MG63 (cell line): ENCODE measurements at places on chromosomes 11 and 22. TPM values are rescaled to one million over a fixed set of nuclear protein-coding genes. Genes with fewer than 3 reads are reported as not detected.

DNA sequence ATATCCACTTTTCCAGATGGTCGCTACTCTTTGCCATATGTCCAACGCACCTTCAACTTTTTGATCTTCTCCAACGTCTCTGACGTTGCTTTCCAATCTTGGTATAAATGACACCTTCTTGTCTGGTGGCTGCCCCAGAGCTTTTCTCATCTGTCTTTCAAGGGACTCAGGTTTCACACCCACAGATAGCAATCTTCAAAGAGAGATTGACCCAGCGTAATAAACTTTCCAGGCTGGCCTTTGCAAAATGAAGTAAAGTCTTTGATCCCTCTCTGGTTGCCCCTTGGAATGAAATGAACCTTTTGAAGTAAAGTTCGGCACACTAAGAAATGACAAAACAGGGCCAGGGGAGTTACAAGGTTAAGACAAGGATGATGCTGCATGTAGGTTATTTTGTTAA is 138.4 kb upstream of the BDNF start:
- no peak for DNase-seq

DNA sequence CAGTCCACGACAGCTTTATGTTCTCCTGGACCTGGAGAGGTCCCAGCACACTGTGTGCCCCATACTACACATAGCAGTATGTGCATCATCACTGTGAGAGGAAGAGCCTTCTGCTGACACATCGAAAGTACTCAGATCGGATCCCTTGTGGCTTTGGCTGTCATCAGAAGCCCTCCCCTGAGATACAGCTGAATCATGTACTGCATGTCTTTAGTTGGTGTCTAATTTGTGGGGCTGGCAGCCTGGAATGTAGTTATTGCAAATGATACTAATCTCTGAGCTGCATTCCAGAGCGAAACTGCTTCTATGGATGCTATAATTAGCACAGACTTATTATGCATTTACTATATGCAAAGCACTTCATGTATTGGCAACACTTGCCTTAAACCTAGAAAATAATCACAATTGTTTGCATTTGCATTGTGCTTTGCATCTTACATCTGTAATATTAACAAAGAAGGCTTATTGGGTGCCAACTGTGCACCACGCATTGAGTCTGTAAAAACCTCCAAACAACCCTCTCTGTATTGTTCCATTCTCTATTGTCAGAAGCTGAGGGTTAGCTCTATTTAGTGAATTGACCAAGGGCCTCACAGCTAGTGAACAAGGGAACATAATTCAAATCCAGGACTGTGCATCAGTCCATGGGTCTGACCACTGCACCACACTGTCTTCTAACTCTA is 89.2 kb upstream of the CRTAM start:
- peak; percentile 67 for DNase-seq

Gene C1QTNF5
- total RNA-seq: not detected in 2 replicates

DNA sequence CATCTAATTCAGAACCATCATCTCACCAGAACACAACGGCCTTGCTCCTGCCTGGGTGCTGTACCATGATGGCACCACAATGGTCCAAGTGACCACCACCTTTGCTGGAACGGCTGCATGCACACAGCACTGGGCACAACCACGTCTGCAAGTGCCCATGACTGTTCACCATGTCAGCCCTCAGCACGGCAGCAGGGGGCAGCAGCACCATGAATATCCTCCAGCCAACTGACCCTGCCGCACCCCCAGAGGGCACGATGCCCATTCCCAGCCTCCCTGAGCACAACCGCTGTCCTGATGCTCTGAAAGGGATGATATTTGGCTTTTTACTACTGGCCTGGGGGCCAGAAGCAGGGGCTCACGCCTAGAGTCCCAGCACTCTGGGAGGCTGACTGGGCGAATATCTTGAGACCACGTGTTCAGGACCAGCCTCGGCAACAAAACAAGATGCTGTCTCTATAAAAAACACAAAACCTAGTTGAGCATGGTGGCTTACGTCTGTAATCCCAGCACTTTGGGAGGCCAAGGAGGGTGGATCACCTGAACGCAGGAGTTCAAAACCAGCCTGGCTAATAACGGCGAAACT is 25.7 kb downstream of the DRD4 start:
- DNase-seq: peak; percentile 68

GRCh38 chr11:2797121-2797711 is 88.4 kb downstream of the CDKN1C start:
- DNase-seq: no peak

Gene NXF1
- total RNA-seq: 5.4 and 15.6 TPM in 2 replicates

DNA sequence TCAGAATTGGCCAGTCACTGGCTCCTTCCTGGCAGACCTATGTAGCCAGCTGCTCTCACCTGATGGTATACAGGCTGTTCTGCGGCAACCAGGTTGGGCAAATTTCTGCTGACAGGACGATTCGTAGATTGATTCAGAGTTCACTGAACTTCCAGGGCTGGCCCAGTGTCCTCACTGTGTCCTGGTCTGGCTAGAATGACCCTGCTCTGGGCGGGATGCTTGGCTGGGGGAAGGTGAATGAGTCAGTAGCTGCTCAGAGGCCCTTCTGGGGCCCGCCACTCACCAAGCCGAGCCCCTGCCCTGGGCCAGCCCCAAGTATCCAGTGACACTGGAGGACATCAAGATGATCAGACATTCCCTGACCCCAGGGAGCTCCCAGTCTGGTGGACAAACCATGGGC is 62.9 kb upstream of the WNT11 start:
- DNase-seq: no peak

Gene SPON1
- not detected in 2 replicates for total RNA-seq

Gene RELT
- total RNA-seq: 3.2 and 5.0 TPM in 2 replicates

DNA sequence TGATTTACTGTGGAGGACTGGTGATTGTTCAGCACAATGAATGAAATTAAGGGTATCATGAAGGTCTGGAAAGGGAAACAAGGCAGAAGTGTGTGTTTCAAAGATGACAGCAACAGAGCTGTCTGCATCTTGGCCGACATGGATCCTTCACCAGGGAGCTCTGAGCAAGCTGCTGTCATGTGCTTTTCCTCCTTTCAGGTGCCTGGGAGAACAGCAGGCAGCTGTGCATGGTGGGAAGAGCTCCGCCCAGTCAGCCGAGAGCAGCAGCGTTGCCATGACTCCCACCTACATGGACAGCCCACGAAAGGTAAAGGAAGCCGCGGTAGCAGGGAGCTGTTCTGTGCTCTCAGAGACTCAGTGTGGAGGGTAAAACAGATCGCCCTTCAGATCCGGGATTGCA is 87.1 kb upstream of the YWHAH start:
- no peak for DNase-seq

- DNase-seq: no peak
Observed at GRCh38 chr11:130523166-130523565, 74.7 kb downstream of the ADAMTS15 start.

Gene UBXN1
- 85.5 and 147 TPM in 2 replicates for total RNA-seq

GRCh38 chr11:84686716-84687115 is 940.4 kb downstream of the DLG2 start:
- DNase-seq: peak; percentile 20

Gene SCGB1C1
- total RNA-seq: not detected in 2 replicates

- DNase-seq: no peak
Observed at GRCh38 chr11:118785362-118785761, 5.6 kb downstream of the DDX6 start.

DNA sequence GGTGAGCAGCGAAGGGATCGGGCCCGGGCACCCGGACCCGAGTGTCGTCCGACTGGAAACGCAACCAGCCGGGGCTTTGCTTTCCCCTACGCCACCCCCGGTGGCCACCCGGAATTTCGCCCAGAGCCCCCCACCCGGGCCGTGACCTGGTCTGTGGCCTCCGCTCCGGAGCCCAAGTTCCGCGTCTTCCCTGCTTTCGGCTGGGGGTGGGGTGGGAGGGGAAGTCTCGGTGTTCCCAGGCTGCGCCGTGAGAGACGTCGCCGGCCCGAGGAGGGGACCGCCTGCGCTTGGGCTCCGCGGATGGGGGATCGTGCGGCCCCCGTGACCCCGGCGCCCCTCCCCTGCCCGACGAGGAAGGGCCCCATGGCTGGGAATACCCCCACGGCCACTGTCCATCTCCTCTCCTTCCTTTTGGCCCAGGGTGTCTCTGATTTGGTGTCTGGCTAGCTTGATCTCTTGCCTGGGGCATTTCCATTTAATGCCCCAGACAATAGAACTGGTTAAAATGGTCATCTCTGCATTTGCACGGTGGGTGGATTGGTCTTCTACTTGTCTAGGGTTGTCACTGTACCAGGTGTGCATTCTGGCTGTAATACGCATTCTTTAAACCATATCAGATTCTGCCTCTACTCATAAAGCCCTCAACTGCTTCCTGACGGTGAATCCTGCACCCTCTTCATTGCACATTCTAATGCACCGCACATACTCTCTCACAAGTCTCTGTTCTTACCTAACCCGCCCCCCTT is 789 bp downstream of the SIK2 start:
- peak; percentile 4 for DNase-seq

- no peak for DNase-seq
Observed at GRCh38 chr22:35688913-35689675, 28.6 kb upstream of the APOL5 start.

Gene SORL1
- 0.59 and 0.69 TPM in 2 replicates for total RNA-seq

DNA sequence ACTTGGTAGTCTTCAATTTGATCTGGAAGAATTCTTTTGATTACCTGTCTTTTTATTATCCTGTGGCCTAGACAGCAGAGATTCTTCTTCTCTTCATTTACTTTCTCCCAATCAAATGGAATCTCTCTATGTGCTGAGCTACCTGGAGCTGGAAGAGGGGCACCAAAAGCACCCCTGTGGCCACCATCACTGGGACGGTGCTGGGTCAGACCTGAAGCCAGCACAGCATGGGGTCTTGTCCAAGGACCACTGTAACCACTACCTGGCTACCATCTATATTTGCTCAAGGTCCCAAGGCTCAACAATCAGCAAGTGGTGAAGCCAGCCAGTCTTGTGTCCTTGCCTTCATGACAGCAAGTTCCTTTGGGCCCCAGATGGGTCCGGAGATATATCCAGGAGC is 186.6 kb downstream of the JRKL start:
- no peak for DNase-seq

Gene OR2AG2
- 0.33 TPM in 1 of 2 replicates, not detected in the other for total RNA-seq

DNA sequence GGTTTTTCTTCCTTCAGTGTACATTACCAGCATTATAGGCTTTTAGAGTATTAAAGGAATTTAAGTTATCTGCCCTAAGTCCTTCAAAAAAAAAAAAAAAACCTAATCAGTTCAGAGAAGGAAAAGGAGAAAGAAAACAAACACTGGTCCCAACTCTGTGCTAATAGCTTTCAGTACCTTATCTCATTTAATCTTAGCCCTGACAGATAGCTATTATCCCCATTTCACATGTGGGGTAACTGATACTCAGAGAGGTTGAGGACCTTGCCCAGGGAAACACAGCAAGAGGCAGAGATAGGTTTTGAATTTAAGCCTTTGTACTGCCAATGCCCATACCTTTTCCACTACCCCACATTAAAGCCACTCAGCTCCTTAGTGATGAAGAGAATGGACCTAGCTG is 43.4 kb downstream of the FAT3 start:
- no peak for DNase-seq

DNA sequence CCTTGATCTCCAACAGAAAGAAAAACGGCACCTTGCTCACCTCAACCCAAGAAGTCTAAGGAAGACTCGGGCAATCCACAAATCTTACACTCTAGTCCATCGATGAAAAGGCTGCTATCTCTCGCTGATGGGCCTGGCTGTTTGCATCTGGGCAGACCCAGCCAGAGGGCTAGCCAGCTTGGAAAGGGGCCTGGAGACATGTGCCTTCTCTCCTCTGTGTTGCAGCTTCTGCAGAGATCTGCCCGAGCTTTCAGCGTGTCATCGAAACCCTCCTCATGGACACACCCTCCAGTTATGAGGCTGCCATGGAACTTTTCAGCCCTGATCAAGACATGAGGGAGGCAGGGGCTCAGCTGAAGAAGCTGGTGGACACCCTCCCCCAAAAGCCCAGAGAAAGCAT is 3.2 kb downstream of the SCGB1A1 start:
- no peak for DNase-seq

- DNase-seq: no peak
Observed at GRCh38 chr11:23590596-23591308, 730.5 kb upstream of the CCDC179 start.

Gene C11orf21
- total RNA-seq: 8.4 and 18.1 TPM in 2 replicates

Gene CDC42EP2
- total RNA-seq: 10.3 and 19.1 TPM in 2 replicates

DNA sequence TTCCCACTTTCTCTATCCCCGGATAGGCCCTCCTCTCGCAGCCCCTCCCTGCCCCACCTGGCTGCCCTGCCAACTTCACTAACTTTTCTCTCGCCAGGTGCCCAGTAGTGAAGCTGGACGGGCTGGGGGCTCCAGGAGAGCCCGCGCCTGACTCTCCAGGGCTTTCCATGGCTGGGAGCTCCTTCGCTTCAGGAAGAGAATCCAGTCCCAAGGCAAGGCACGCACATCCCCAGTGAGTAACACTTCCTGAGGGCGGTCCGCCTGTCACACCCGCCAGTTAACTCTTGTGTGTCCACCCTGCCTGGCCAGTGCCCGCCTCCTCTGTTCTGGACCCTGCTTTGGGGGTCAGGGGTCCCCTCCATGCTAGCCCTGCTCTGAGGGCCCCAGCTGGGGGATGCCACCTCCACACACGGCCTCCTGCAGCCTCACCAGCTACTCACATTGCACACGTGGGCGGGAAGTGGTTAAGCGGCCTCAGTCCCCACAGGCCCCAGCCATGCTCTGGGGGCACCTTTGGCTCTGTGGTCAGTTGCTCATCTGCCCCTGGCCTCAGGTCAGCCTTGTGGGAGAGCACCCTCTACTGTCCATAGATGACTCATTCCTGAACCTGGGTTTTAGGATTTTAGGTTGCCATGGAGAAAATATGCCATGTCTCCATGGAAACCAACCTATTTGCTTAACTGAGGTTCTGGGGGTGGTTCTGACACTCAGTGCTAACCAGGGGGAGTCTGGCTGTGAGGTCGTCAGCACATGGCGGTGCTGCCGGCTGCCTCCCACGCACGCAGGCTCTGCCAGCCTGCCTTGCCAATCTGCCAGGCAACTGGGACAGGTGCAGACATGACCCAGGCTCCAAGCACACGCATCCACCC is at the start of gene RIN1:
RIN1 (minus strand) TSS at position 201 of the 869 bp plus-strand sequence; CDS start at position 169, 32 bp downstream.
- DNase-seq: peak; percentile 96

DNA sequence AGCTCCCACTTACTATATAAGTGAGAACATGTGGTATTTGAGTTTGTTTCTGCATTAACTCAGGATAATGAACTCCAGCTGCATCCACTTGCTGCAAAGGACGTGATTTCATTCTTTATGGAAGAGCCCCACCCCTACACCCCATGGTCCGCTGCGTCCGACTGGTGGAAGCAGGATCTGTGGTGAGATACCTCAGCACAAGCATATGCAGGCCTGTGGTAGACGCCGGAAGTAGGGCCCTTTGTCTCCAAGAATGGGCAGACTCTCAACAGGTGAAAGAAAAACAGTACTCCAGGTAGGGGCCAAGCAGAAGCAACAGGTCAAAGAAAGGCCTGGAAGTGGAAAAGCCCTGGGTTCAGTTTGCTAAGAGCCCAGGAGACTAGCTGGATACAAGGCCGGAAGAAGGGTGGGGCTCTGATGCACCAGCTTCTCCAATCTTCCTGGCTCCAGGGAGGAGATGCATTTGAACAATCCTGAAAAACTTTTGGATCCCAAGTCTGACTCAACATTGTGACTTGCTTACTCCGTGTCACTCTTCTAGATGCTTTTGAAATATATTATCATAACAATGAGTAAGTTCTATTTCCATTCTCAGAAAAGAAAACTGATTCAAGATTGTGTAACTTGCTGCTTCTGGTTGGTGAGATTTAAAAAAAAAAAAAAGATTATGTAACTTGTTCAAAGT is 30.4 kb downstream of the NEAT1 start:
- peak; percentile 72 for DNase-seq
